Activated naive CD8-positive, alpha-beta T cell treated with anti-CD3 and anti-CD28 coated beads, Interleukin-2, amount 10 ng/mL, durations not matched to agents 7 days and 5 days (primary cell): ENCODE measurements at places on chromosomes 16 and 17.

DNA sequence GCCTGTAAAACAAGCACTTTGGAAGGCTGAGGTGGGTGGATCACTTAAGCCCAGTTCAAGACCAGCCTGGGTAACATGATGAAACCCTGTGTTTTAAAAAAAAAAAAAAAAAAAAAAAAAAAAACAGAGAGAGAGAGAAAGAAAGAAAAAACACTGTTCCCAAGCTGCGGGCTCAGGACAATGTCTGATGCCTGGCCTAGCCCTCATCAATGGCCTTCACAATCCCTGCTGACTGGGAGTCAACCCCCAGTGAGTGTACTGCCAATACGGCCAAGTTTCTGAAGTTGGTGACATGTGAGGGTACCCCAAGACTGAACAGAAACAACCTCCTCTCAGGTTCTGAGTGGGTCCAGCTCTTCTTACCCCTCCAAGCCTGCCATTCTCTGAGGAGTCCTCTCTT, 116.5 kb downstream of the ZNF778 start:
- no peak for DNase-seq

DNA sequence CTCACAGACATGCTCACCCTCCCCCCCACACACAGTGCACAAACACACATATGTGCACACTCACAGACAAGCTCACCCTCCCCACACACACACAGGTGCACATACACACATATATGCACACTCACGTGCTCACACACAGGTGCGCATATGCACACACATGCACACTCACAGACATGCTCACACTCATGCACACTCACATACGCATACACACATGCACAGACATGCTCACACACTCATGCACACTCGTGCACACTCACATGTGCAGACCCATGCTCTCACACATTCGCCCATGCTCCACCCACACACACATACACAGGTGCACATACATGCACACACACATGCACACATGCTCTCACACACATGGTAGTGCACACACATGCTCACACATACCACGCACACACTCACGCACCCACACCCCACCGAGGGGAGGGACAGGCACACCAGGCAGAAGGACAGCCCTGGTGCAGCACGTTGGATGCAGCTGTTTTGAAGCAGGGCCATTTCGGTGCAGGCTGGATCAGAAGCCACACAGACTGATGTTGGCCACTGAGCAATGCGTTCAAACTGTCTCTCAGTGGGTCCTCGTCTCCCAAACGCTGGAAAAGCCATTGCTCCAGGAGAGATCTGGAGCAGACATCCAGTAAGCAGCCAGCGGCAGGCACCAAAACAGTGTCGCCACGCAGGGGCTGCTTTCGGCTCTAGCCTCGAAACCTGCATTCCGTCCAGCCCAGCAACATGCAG, 86.2 kb upstream of the ZNF469 start:
- DNase-seq, result no peak

DNA sequence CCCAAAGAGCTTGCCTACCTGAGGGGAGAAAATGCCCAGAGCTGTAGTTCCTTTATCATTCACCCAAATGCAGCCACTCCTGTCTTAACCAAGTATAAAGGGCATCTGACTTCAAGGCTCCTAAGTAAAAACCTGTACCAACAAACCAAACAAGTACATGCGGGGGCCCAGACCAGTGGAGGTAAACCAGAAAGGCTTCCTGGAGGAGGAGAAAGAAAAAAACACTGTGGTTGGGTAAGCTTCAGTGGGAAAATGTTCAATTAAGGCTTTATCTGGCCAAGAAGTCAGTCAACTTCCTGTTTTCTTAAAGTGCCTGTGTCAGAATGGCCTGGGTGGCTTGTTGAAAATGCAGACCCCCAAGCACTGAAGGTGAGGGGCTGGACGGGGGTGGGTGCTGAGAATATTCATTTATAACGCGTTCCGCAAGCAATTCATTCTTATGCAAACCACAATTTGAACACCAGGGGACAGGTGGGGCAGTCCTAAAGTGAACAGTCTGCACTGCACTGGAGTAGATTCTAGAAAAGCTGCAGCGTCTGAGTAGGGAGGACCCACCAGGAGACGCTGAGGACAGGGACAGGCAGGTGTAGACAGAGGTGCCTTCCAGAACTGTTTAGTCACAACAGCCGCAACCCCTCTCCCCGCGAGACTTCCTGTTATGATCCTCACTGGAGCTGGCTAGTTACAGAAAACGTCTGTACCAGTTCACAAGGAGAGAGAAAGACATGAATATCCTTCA, 467.1 kb downstream of the SOX9 start:
- no peak for DNase-seq

DNA sequence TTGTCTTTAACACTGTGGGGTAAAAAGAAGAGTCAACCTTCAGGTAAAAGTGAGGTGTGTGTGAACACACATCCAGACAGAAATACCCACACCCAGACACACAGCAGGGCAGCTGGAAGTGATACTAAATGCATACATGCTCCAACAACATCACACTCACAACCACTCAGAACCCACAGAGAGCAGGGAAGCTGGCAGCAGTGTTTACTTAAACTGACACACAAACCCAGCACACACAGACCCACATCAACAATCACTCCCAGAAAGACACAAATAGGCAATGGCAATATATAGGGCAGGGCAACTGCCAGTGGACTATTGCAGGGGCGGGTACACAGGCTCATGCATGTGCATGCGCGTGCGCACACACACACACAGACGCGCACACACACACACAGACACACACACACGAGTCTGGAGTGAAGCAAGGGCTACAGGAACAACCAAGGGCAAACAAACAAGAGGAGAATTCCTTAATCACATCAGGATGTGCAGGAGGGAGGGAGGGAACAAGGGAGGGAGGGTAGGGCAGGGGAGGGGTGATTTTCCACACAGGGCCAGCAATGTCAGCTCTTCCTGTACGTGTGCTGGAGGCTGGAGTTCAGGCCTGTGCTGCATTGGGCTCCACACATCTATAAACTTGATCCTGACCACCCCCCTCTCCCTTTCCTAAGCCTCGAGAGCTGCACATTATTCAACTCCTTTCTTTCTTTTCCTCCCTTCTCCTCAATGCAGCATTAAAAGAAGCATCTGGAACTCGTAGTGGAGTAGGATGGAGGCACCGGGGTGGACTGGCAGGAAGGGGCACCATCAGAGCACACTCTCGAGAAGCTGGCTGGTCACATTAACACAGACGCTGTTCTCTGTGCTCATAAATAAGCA, 30.1 kb downstream of the HIC1 start:
- no peak for DNase-seq

- no peak for DNase-seq
Observed at GRCh38 chr16:26740771-26741170, 326.0 kb upstream of the C16orf82 start.
